Mucosa of gallbladder (tissue), 1 donor: ENCODE measurements at places on chromosomes 3 and 15. TPM values are rescaled to one million over a fixed set of nuclear protein-coding genes. Genes with fewer than 3 reads are reported as not detected.

The PLSCR2 gene
- 0.35 TPM for total RNA-seq

The CSPG5 gene
- total RNA-seq, result 0.58 TPM

The RTP3 gene
- total RNA-seq, result not detected

The GPR15 gene
- total RNA-seq, result 0.17 TPM

The GOLGA8O gene
- 1.4 TPM for total RNA-seq

The RBP2 gene
- total RNA-seq, result 12.2 TPM

The SPSB4 gene
- 0.29 TPM for total RNA-seq

The FEZF2 gene
- total RNA-seq, result not detected

The P2RY14 gene
- total RNA-seq, result 14.6 TPM

The CCR3 gene
- total RNA-seq, result not detected

The PSMD6 gene
- 53.5 TPM for total RNA-seq

The GOLGA6L22 gene
- total RNA-seq, result 0.06 TPM

The KIF15 gene
- 1.7 TPM for total RNA-seq
